Stimulated activated CD4-positive, alpha-beta T cell treated with anti-CD3 and anti-CD28 coated beads, Interleukin-4, amount 100 ng/mL, for 48 hours (primary cell): ENCODE measurements at places on chromosomes 5 and 9.

GRCh38 chr9:101635473-101635872 lies 40.7 kb upstream of the PPP3R2 start:
- no peak for DNase-seq

- DNase-seq = no peak
Observed at GRCh38 chr5:104498281-104498680, 935.7 kb upstream of the NUDT12 start.

- no peak for DNase-seq
Observed at GRCh38 chr5:73110190-73110589, 10.2 kb upstream of the TMEM171 start.

DNA sequence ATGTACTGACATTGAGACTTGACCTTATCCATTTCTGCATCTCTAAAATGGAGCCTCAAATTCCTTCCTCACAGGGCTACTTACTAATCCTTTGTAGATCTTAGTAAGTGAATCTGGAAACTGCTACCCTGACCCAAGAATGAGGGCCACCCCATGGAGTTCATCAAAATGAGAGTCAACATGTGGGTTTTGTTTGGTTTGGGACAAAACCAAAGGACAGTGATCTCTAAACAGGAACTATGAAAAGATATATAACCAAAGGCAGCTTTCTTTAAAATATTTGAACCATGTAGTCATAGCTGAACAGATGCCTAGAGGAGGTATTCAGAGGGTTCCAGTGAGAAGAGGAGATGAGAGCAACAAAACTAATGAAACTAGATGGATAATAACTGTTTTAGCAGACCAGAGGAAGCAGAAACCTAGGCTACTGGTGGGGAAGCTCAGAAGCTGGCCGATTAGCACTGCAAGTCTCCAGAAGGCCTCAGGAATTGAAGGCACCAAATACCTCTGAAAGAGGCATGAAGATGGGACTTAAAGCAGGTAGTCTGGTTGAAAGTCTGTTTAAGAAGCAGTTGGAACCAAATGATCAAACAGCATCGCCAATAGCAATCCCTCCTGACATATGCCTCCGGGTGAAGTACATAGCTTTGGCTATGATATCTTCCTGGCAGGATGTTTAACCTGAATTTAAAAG lies 45.8 kb downstream of the THOC3 start:
- no peak for DNase-seq

DNA sequence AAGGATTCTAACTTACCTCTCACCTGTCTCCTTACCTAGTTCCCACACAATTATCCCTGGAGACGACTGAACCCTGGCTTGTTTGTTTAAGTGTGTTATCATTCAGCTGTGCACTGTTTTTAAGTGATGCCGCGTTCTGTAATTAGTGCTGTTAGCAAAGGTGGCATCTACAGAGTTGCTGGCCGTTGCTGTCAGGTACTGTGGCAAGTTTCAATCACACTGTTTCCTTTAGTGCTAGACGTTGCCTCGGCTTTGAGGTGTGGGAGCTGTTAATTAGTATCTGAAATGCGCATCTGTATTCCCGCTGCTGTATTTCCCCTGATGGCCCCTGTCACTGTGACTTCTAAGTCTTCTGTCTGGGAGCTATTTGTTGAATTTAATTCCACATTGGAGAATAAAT lies 193.8 kb upstream of the GAS1 start:
- no peak for DNase-seq

- no peak for DNase-seq
Observed at GRCh38 chr5:5342784-5343183, 79.7 kb upstream of the ICE1 start.

GRCh38 chr9:110066929-110067716 lies 140.8 kb downstream of the C9orf152 start:
- DNase-seq = no peak

GRCh38 chr5:45277860-45278259 lies 418.3 kb downstream of the HCN1 start:
- no peak for DNase-seq

DNA sequence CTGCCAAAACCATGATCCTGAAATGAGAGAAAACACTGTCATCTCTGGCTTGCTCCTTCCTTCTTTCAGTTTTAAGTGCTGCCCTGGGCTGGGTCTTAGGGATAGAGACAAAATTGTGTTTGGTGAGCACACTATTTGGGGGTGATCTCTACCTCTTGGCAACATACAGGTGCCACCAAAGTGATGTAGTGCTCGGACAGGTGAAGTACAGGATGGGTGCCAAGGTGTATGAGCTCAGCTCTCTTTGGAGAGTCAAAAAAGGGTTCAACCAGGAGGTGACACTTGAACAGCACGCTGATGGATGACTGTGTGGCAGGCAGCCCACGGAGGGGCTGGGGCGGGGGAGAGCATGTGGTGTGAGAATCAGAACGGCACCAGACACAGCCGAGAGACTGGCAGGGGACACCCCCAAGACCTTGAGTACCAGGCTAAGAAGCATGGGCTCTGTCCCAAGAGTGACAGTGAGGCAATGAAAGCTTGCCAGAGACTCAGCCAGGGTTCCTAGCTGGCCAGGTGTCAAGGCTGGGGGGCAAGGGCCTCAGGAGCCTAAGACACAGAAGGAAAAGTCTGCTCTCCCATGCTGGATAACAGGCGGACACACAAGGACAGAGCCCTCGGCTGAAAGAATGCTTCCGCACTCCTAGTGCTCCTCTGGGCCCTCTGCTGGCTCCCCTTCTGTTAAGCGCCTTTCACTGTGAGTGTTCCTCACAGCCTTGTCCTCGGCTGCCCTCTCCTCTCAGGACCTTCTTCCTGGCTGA lies 2.5 kb downstream of the NHP2 start:
- DNase-seq = no peak

DNA sequence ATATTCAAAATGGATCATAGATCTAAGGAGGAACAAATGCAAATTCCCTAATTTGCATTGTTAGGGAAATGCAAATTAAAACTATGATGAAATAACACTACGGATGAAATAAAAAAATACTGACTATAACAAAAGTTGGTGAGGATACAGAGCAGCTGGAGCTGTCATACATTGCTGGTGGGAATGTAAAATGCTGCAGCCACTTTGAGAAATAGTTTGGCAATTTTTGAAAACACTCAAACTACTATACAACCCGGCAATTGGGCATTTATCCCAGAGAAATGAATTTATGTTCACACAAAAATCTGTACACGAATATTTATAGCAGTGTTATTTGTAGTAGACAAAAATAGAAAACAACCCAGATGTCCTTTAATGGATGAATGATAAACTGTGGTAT lies 22.5 kb downstream of the C5orf47 start:
- DNase-seq = no peak

GRCh38 chr5:135072387-135073281 lies 38.6 kb upstream of the PITX1 start:
- no peak for DNase-seq

GRCh38 chr5:157214415-157214814 lies 33.8 kb downstream of the ITK start:
- DNase-seq = no peak

GRCh38 chr5:43304525-43304924 lies 8.7 kb downstream of the HMGCS1 start:
- no peak for DNase-seq

GRCh38 chr5:173715607-173716006 lies 99.2 kb upstream of the BOD1 start:
- no peak for DNase-seq

DNA sequence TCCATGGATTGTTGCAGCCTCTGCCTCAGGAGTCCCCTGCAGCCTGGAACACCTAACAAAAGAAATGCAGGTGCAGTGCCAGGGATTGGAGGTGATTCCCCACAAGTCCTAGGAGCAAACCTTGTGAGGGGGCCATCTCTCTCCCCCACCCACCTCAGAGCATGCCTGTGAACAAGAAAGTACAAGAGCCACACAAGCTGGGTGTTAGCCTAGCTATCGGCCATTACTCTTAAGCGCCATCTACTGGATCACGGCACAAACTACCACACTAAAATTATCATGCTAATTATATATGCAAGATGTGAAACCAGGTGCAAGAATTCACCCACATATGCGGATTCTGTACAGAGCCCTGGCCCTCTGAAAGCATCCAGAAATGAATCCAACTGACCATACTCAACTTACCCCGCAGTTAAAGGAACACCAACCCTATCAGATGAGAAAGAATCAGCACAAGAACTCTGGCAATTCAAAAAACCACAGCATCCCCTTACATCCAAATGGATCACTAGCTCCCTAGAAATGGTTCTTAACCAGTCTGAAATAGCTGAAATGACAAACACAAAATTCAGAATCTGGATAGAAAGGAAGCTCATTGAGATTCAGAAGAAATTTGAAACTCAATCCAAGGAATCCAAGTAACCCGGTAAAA lies 16.5 kb upstream of the PRSS3 start:
- peak; percentile 28 for DNase-seq

DNA sequence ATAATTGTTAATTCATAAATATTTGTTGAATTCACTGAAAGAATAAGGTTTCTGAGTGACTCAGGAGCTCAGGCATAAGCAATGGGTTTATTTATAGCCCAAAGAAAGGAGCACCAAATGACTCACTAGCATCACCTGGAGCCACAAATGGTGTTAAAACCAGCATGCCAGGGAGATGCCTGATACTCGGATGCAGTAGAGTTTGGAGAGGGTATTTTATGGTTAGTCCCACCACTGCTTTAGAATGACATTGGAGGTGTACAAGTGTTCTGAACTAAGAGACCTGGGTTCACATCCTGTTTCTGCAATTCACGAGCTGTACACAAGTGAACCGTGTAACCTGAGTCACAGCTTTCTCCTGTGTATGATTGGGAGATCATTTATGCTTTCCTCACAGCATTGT lies 25.2 kb downstream of the CCL28 start:
- DNase-seq = no peak

GRCh38 chr9:16729651-16730050 lies 140.8 kb downstream of the BNC2 start:
- no peak for DNase-seq

- no peak for DNase-seq
Observed at GRCh38 chr5:57666582-57666981, 184.0 kb upstream of the ACTBL2 start.

- DNase-seq = no peak
Observed at GRCh38 chr9:13734601-13735000, 455.1 kb upstream of the MPDZ start.

DNA sequence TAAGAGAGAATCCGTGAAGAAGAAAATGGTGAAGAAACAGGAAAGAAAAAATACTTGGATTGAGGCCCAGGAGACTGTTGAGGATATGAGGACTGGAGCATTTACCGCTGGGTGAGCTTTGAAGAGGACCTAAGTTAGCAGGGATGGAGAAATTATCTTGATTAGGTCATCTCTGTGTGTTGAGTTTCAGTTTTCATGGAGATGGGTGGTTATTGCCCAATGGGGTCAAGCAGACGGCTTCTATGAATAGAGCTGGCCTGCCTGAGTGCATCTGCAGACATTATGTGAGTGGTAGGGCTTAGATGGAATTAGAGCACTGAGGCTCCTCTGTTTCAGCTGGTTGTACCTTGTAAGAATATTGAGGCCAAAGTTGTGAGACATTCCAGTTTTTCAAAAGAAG lies 245.4 kb upstream of the FBXL7 start:
- DNase-seq = no peak

GRCh38 chr5:5085381-5085780 lies 54.7 kb upstream of the ADAMTS16 start:
- DNase-seq = no peak

DNA sequence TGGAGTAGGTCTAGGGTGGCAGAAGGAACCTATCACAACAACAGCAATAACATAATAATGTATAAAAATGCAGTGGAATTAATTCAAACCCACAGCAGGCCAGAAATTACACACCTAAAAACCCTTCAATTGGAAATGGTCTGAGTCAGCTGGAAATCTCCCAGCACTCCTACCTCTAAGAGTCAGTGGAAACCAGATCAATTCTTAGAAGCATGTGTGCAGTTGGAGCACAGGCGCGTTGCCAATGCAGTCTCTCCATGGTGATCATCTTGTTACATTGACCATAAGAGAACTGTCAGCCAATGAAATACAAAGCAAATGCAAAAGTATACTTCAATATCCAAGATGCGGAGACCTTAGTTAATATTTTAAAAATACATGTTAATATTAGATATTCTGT lies 15.1 kb upstream of the CSNK1G3 start:
- DNase-seq = no peak

DNA sequence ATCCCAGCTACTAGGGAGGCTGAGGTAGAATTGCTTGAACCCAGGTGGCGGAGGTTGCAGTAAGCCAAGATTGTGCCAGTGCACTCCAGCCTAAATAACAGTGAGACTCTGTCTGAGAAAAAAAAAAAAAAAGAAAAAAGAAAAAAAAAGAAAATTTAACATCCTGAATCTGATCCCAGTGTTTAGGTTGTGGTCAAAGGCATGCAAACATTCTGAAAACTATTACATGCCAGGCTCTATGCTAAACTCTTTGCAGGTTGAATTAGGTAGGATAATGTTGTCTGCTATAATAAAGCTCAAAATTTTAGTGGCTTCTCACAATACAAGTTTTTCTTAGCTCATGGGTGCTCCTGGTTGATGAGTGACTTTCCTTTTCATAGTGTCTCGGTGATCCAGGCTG lies 367.4 kb downstream of the PSAT1 start:
- no peak for DNase-seq

GRCh38 chr9:37905131-37905505 lies 1.2 kb upstream of the SLC25A51 start:
- DNase-seq = no peak

GRCh38 chr9:124683043-124683442 lies 88.1 kb downstream of the NR6A1 start:
- no peak for DNase-seq

GRCh38 chr5:142652563-142652962 lies 33.3 kb downstream of the FGF1 start:
- no peak for DNase-seq

DNA sequence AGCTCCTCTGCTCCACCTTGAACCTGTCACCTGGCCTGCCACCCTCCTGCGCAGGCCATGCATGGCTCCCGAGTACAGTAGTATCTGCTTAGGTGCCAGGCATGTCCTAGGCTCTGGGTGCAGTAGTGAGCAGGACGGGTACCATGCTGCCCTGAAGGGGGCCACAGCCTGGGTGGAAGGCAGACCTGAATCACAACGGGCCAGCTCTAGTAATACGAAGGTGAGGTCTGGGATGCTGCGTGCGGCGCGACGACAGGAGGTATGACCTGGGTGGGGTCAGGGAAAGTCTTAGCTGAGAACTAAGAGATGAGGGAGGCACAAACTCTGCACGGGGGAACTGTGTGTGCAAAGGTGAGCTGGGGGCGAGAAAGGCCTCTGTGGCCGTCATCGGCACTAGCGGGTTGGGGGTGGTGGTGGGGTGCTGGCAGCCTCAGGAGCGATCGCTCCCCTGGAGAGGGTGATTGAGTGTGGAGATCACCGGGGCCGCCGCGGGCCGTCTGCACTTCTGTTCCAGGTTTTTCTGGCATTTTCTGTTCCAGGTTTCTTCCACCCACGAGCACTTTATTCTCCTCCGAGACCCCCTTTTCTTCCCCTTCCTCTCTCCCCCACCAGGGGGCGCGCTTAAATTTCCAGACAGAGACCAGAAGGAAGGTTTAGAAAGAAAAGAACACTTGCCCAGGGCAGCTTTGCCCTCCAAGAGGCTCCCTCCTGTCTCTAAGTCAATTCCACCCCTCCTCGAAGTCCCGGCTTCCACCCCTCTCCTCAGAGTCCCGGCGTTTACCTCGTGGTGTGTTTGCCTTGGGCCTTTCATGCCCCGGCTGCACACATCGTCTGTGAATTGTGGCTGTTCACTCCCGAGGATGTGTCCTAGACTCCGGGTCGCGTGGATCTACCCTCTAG lies 15.1 kb downstream of the PDLIM4 start:
- peak; percentile 57 for DNase-seq
